Lung microvascular endothelial cell (primary cell): ENCODE measurements at places on chromosomes 3 and 15. TPM values are rescaled to one million over a fixed set of nuclear protein-coding genes. Genes with fewer than 3 reads are reported as not detected.

The TRPM7 gene
- total RNA-seq: 19.2 and 31.0 TPM in 2 replicates

The TMEM158 gene
- 0.87 and 2.8 TPM in 2 replicates for total RNA-seq

The PTPRG gene
- total RNA-seq: 5.8 and 16.8 TPM in 2 replicates

The FYCO1 gene
- total RNA-seq: 9.6 and 11.5 TPM in 2 replicates

The TEX264 gene
- 36.4 and 57.1 TPM in 2 replicates for total RNA-seq

The MYO5C gene
- 7.4 and 8.5 TPM in 2 replicates for total RNA-seq

The ERICH6 gene
- not detected in 2 replicates for total RNA-seq

The PLSCR5 gene
- total RNA-seq: not detected in 2 replicates

The C3orf80 gene
- total RNA-seq: under 0.01 TPM in 1 of 2 replicates, not detected in the other
